ENCODE measurements at places on chromosomes 6 and 20. TPM values are rescaled to one million over a fixed set of nuclear protein-coding genes. Genes with fewer than 3 reads are reported as not detected.
A peak's percentile ranks its signal among the peaks of the same experiment; 100 is the strongest.

DNA sequence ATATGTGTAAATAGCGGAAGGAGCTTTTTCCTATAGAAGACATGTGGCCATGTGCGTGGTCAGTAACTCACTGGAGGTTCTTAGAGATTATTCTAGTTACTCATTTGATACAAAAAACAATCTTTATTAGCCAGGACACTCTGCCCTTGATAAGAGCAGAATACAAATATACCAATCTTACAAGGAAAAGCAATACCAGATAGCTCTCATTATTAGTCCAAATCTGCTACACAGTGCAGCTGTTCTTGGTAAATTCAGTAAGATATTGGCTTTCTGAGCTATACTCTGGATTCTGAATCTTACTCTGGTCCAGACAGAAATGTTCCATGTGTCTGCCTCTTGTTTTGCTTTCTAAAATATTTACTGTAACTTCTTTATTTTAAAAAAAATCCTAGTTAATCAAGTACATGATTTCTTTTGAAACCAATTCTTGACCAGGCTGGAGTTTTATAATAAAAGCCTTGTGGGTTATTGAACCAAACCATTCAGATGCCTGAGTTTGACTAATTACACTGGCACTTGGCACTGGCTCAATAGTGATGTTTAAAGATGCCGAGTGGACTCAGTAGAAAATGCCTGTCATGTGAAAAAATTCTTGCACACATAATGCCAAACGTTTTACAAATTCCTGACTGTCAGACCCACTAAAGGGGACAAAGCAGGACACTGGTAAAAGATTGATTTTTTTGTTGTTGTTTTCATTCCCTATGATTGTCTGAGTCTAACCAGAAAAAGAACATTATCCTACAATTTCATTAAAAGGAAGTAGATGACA lies 242.8 kb upstream of the TCF21 start:
- DNase-seq, result peak; percentile 17

DNA sequence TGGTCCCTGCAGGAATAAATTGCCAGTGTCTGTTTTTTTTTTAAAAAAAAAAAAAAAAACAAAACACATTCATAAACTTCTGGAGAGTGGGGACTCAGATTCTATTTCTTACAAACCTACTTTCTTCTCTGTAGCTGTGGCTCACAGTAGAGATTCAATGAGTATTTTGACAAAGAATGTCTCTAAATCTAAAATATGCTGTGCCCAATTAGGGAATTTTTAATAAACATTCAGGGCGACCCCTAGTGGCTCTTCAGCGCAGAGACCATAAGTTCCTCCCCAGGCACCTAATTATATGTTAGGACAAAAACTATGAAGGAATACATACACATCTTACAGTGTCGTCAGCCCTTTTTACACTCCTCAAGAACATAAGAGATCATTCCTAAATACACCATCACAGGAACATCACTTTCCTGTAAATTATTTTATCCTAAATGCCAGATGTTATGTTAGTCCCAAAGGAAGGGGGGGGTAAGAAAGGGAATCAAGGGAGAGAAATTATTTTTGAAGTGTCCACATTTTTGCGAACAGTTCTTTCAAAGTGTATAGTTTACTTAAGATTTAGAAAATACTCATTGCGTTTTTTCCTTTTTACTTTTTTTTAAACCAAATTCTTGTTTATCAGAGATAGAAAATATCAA lies 21.8 kb upstream of the NAA20 start:
- DNase-seq, result peak; percentile 50

The CENPQ gene
- 8.0 TPM for total RNA-seq

- DNase-seq, result no peak
Observed at GRCh38 chr6:106910999-106911949, 63.3 kb downstream of the CD24 start.

DNA sequence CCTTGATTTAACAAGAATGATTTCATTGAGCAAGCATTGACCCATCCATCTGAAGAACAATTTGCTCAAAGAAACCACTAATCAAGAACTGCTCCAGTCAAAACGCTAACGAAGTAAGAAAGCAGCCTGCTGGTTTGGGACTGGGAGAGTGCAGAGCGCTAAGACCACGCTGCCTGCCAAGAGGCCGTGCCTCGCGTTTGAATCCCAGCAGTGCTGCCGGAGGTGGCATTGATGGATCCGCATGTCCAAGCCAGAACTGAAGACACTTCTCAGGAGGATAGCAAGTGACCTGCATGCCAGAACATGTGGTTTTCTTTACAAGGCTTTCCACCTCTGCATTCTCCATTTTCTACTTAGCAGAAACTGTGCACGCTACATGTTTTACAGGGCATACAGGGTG lies 105.2 kb upstream of the FOXC1 start:
- no peak for DNase-seq

GRCh38 chr6:56417823-56418222 lies 170.4 kb upstream of the COL21A1 start:
- DNase-seq, result no peak

The TMEM217 gene
- 1.3 TPM for total RNA-seq

DNA sequence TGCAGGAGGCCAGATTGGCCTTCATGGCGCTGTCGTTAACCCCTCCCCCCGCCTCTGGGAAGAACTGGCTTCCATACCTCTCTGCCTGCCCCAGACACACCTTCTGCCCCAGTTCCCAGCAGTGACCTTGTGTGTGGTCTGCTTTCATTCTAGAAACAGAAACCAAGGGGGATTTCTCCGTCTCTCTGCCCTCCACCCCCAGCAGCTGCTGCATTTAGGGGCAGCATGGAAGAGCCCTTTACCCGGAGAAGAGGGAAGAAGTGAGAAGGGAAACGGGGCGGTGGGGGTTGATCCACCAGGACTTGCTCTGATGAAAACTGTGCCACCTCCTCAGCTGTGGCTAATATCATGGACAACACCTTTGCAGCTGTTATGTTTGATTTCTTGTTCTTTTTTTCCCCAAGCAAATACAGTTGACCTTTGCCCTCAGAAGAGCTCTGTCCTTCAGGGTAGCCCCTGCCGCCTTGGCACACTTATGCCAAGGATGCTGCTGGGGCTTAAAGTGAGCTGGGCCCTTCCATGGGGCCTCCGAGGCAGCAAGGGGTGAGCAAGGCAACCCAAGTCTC lies 6.1 kb downstream of the GLP1R start:
- DNase-seq, result no peak
